ENCODE measurements at places on chromosomes 1 and 21. TPM values are rescaled to one million over a fixed set of nuclear protein-coding genes. Genes with fewer than 3 reads are reported as not detected.

Gene ZFP69B
- 5.7 TPM for polyA plus RNA-seq

DNA sequence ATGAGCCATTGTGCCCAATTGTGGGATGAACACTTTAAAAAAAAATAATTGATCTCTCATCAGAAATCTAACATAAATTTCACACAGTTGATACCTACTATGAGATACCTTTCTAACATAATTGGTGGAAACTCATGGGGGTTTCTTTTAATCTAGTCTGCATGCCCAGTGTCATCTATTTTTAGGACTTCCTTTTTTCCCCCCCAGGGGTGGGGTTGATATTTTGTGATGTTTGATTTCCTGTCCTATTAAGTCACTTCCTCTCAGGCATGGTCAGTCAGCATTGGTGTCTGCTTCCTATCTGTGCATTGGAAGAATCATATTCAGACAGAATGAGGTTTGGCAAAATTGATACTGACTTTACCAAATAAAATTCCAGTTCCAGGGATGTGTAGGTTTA lies 21.5 kb downstream of the NFYC start:
- no peak for DNase-seq

GRCh38 chr1:59220356-59220755 lies 76.5 kb upstream of the FGGY start:
- no peak for DNase-seq

DNA sequence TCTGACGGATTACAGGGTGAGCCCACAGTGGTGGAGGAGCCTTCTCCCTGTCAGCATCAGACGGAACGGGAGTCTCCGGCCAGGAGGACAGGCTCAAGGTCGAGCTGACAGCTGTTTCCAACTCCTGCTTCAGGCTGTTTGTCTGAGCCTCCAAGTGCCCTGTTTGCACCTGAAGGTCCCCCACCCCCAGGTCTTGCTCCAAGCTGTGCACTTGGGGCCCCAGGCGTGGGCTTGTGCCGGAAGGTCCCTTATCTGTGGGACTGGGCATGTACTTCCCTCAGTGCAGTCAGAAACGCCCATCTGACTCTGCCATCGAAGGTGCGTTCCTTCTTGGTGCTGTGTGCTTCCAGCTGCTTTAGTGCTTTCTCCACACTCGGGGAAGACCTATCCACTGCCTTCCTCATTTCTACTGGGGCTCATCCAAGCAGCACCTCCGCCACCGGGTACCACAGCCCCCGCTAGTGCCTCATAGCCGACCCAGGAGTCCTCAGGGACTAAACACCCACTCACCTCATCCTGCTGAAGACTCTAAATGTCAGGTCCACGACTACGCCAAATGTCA lies 29.5 kb upstream of the CR2 start:
- DNase-seq: no peak

- no peak for DNase-seq
Observed at GRCh38 chr1:234643111-234643849, 33.3 kb upstream of the IRF2BP2 start.

GRCh38 chr1:90919900-90920299 lies 101.9 kb downstream of the ZNF644 start:
- DNase-seq: no peak

DNA sequence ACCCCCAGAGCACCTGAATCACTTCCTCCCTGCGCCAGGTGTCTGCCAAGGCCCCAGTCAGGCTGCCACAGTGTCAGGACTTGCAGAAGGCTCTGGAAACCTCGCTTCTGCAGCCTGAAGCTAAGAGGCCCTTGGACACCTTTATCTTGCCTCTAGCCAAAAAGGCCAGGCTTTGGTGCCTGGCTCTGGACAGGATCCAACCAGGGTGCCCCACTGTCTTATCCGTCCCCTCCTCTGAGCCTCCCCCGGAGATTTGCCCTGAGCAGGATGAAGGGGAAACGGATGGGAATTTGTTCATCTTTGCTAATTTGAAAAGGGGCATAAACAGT lies 12.8 kb upstream of the CLSTN1 start:
- no peak for DNase-seq

- no peak for DNase-seq
Observed at GRCh38 chr1:106600626-106601025, 455.8 kb upstream of the PRMT6 start.

GRCh38 chr1:55214212-55214933 lies 791 bp downstream of the USP24 start:
- DNase-seq: peak; percentile 58

Data from renal pelvis (tissue), 12 donors.